ELF-1 (cell line): ENCODE measurements at places on chromosomes 7 and 10.
A peak's percentile ranks its signal among the peaks of the same experiment; 100 is the strongest.

- no peak for DNase-seq
These were observed 53.2 kb upstream of the TMEM273 start for GRCh38 chr10:49241385-49241784.

- peak; percentile 13 for DNase-seq
These were observed 390.3 kb downstream of the KCNMA1 start for GRCh38 chr10:77247031-77247990.

DNA sequence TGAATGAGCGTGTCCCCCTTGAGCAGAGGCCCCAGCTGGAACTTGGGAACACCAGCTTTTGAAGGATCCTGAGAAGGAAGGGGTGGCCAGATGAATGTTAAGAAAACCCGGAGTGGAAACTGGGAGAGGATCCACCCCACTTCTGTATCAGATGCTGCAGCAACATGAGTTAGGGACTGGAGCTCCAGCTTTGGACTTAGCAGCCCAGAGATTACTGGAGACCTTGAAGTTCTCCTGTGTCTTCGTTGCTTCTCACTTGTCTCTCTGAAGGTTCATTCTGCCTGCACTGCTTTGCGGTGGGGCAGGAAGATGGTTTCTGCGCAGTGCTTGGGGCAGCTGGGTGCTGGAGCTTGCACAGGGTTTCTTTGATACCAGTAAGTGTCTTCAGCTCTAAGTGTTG lies 9.3 kb downstream of the TMEM248 start:
- peak; percentile 64 for DNase-seq

GRCh38 chr7:130091999-130092398 lies 21.7 kb downstream of the KLHDC10 start:
- DNase-seq, result no peak

GRCh38 chr7:94433224-94433623 lies 38.5 kb downstream of the COL1A2 start:
- DNase-seq, result no peak
